ENCODE measurements at places on chromosomes 4 and X.

- DNase-seq = no peak
Observed at GRCh38 chr4:52299120-52299519, 248.0 kb downstream of the SPATA18 start.

DNA sequence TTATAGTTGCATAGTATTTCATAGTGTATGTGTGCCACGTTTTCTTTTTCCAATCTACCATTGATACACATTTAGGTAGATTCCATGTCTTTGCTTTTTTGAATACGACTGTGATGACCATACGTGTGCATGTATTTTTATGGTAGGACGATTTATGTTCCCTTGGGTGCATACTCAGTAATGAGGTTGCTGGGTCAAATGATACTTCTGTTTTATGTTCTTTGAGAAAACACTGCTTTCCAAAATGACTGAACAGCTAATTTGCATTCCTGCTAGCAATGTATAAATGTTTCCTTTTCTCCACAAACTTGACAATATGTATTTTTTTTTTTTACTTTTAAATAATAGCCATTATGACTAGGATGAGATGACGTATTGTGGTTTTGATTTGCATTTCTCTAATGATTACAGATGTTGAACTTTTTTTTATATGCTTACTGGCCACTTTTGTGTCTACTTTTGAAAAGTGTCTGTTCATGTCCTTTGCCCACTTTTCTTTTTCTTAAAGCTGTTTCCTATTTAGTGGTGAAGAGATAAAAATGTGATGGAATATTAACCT, 969.5 kb upstream of the NDST4 start:
- no peak for DNase-seq

GRCh38 chr4:147355847-147356246, 125.0 kb upstream of the EDNRA start:
- DNase-seq = no peak

DNA sequence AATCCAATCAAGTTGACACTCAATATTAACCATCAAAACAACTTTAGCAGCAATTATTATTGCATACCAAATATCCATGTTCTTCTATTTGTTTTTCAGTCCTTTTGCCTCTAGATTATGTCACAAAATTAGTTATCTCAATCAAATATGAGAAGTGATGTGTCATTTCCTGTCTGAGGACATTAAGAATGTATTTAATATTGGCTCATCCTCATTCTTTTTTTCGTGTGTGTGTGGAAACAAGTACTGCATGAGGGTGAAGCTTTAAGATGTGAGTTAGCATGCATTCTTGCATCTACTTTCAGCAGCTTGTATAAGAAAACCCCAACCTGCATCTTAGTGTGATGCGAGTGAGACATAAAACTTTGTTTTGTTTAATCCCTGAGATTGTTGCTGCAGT, 301.4 kb downstream of the GRIA2 start:
- DNase-seq = no peak

DNA sequence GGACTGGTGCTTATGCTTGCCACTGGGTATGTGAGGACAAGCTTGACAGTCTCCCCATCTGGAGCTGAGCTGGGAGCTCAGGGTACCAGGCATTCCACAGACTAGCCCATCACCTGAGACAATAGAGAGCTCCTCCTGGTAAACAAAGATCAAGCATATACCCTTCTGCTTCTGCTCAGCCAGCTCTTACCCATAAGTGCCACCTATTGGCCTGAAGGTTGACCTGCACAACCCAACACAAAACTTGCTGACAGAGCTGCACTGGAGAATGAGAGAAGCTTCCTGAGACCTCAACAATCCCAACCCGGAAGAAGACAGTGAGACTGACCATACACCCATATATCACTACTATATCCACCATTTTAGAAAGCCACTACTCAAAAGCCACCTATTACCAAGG, 1049.2 kb upstream of the INTU start:
- DNase-seq = no peak

DNA sequence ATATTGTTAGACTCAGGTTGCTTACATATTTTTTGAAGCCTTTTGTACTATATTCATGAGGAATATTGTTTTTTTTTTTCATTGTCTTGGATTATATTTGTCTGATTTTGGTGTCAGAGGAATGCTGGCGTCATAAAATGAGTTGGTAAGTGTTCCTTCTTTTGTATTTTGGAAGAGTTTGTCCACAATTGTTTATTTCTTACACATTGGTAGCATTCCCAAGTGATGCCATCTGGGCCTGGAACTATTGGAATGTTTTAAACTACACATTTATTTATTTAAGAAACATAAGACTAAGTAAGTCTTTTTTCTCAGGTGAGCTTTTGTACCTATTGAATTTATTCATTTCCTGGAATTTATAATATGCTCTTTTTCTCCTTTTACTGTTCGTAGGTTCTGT, 107.6 kb downstream of the LARP1B start:
- DNase-seq = no peak

GRCh38 chrX:154799556-154800348, 5.5 kb downstream of the MPP1 start:
- no peak for DNase-seq

- peak; percentile 94 for DNase-seq
Observed at GRCh38 chrX:2696698-2697215, 5.7 kb downstream of the CD99 start.
